Endodermal cell (in vitro differentiated cells): ENCODE measurements at places on chromosomes 16 and 17.

- no peak for DNase-seq
Observed at GRCh38 chr17:65029605-65030336, 26.8 kb downstream of the GNA13 start.

GRCh38 chr17:29972277-29972676, 30.8 kb downstream of the EFCAB5 start:
- DNase-seq, result no peak

GRCh38 chr16:50797456-50797855, 55.6 kb downstream of the CYLD start:
- no peak for DNase-seq

GRCh38 chr16:79623062-79623461, 22.5 kb upstream of the MAF start:
- no peak for DNase-seq

GRCh38 chr16:20023190-20023589, 50.5 kb downstream of the GPR139 start:
- DNase-seq, result peak; percentile 59

- DNase-seq, result no peak
Observed at GRCh38 chr17:2962729-2963128, 100.7 kb downstream of the OR1D5 start.

DNA sequence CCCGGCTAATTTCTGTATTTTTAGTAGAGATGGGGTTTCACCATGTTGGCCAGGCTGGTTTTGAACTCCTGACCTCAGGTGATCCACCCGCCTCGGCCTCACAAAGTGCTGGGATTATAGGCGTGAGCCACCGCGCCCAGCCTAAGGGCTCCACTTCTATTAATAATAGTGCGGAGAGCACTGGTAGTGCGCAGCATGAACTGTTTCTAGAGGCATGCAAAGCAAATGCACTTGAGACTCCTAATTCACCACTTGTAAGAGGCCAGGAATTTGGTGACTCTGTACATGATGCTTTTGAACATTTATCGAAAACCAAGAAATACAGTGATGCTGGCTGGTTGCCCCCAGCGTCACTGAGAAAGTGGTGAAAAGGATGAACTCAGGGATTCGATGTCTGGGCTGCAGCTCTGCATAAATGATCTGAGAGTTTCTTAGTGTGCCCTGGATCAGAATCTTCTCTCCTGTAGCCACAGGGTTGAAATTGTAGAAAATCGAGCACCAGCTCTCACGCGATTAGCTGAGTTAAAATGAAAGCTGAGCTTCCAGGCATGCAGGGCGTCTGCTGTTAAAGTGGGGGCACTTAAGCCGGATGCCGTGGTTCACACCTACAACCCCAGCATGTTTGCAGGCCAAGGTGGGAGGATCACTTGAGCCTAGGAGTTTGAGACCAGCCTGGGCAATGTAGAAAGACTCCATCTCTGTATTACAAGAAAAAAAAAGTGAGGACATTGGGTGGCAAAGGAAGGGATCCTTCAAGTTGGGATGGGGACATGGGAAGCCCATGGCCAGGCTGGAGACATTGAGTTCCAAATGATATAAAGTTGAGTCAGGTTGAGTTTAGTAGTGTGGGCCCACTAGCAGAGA, 4.8 kb downstream of the RNF213 start:
- peak; percentile 45 for DNase-seq

- no peak for DNase-seq
Observed at GRCh38 chr16:81593481-81593880, 148.9 kb downstream of the CMIP start.

- DNase-seq, result no peak
Observed at GRCh38 chr16:73308771-73309170, 260.8 kb upstream of the ZFHX3 start.

DNA sequence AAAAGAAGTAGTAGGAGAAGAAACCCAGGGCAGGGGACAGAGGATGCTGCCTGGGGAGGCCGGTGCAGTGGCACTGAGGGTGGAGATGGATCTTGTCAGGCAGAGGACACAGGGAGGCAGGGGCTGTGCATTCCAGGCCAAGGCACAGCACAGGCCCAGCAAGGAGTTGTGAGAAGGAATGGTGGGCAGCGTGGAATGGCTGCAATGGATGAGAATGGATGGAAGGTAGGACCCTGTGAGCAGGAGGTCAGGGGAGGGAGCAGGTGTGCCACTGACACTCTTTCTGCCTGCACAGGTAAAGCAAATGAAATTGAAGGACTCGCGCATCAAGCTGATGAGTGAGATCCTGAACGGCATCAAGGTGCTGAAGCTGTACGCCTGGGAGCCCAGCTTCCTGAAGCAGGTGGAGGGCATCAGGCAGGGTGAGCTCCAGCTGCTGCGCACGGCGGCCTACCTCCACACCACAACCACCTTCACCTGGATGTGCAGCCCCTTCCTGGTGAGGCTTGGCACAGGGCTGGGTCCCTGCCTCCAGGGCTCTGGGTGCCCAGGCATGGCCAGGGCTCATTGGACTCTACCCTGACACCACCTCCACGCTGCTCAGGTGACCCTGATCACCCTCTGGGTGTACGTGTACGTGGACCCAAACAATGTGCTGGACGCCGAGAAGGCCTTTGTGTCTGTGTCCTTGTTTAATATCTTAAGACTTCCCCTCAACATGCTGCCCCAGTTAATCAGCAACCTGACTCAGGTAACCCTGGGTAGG, 32.8 kb downstream of the ABCC3 start:
- DNase-seq, result no peak

DNA sequence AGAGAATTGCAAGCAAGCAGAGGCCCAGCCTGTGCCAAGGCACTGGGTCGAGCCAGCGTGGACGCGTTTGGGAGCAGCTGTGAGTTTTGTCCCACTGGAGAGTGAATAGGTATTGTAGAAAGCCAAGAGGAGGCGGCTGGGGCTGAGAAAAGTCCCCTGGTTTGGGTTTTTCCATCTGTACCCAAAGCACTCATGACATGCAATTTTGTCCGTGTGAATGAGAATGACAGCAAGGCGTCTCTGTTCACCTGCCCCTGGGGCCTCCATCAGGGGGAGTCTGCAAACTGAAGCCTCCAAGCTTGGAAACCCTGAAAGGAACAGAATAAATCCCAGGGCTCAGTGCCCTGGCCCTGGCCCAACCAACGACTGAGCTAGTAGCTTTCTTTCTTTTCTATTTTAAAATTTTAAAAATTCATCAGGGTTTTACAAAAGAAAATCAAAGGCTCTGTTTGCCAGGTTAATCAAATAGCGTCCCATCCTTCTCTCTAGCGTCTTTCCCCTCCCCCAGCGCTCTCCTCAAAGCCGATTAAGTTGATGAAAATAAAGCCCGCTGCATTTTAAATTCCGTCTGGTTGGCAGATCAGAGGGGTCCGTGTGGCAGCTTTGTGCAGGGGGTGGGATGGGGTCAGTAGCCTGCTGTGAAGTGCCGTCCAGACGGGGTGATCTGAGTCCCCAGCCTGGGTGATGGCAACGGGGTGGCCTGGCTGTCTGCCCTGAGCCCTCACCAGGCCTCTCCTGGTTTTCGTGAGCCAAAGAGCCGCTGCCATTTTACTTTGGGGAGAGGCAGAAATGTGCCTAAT, 171.0 kb downstream of the KATNIP start:
- no peak for DNase-seq

GRCh38 chr16:22005746-22006145, 2.2 kb upstream of the MOSMO start:
- no peak for DNase-seq

- DNase-seq, result no peak
Observed at GRCh38 chr17:58759522-58759921, 3.9 kb downstream of the PPM1E start.

GRCh38 chr16:31745900-31746299, 127.7 kb upstream of the ZNF267 start:
- no peak for DNase-seq

DNA sequence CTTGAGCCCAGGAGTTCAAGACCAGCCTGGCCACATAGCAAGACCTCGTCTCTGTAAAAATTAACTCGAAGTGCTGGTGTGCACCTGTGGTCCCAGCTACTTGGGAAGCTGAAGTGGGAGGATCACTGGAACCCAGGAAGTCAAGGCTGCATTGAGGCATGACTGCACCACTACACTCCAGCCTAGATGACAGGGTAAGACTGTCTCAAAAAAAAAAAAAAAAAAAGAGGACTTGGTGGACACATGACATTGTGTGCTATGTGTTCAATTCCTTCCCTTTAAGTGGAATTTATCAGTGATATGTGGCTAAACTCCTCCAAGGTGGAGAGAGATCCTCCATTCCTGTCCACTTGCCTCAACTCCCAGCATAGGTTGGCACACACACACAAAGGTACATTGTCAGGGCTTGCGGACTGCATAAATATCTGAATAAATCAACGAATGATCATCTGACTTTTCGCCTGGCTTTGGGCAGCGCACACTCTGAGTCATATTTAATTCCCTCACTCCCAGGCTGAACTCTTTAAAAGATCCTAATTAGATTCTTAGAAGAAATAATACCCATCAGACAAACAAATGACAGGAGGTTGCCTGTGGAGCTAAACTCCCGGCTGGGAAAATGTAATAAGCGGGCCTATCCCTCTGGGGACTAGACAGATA, 25.0 kb upstream of the SYT17 start:
- DNase-seq, result no peak

GRCh38 chr16:799948-800833, at the start of gene GNG13:
Gene GNG13, minus strand, starts transcription at chr16:800734. Its CDS starts 1,657 bp downstream, at chr16:799077.
- peak; percentile 84 for DNase-seq

DNA sequence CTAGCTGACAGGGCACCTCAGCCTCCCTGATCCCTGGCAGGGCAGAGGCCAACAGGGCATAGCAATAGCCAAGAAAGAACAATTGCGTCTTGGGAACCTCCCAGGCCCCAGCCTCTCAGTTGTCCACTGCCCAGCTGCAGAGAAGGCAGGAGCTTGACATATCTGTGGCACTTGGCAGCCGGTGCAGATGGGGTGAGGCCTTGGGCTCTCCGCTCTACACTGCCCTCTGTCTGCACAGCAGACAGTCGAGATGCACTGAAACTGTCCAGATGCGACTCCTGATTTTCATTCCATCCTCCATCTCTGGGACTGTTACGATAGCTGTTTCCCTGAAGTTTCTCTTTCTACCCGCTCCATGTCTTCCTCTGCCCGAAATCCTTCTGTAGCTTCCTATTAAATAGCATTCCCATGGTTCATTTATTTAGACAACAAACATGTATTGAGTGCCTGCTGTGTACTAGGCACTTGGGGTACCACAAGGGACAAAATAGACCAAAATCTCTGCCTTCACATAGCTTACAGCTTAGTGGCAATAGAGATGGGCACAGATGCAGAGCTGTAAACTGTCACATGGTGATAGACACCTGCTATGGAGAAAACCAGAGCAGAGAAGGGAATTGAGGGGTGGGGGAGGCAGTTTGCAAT, 3.3 kb downstream of the POLR3E start:
- peak; percentile 80 for DNase-seq

DNA sequence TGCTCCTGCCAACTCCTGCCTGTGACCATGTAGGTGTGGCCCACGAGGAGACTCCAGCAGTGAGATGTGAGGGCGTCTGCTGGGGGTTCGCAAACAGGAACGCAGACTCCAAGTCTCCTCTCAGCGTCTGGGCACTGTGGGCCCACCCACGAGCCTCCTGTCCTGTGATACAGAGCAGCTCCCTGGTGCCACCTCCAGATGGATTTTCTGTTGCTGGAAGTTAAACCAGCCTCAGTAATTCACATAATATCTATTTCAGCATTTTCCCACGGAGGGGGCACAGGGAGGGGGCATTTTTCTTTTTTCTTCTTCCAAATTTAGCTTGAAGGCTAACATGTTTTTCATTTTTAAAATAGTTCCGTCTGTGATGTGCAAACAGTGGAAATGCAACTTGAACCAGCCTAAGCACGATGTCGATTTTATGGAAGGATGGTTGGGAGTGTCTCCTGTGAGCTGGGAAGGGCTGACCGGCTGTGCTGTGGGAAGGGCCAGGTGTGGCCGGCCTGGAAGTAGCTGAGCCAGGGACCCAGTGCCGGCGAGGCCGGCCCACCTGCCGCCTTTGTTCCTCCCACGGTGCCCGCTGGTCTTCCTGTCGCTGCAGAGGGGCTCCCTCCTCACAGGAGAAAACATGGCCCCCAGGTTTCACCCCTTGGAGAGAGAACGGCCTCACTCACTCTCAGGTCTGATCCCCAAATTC, 3.9 kb upstream of the RAB40B start:
- no peak for DNase-seq

DNA sequence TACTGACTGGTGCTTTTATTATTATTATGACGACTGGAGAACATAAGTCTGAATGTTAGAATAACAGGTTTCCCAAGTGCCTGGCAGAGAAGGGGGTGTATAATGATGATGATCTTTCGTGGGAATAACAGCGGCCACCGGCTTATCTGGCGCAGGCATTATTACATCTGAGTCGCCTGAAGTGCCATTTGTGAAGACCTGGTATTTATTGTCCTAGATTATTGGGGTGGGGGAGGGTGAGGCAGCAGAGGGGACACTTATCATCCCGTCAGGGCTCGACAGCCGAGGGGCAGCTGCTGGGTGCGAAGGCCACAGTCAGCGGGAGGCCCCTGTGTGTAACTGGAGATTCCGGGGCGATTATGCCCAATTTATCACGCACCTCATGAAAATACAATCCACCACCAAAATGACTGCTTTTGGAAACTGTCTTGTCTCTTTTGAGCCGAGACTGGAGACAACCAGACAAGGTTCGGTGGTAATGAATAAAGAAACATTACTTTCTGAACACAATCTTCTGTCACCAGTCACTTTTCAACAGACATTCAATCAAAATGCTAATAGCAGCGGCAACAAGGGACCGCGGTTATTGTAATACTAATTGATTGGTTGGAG, 199.3 kb downstream of the CCDC182 start:
- DNase-seq, result no peak

DNA sequence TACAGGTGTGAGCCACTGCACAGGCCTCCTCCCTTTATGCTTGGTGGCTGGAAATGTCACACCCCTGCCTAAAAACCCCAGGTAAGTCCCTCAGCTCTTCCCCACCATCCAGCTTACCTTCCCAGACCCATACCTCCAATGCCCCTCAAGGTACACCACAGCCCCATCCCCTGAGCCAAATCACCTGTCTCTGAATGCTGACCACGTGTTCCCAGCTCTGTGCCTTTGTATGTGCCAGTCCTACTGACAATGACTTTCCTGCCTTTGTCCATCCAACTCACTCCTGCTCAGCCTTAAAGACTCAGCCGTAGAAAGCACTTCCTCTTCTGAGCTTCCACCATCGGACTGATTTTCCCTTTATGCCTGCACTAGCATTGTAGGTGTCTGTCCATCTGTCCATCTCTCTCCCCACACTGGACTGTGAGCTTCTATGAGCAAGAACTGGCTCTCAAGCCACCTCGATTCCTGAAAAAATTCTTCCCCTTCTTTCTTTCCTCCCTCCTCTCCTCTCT, 30.7 kb upstream of the GOSR2 start:
- peak; percentile 42 for DNase-seq

- DNase-seq, result no peak
Observed at GRCh38 chr17:30062372-30062771, 54.2 kb upstream of the NSRP1 start.
